Hematopoietic multipotent progenitor cell (in vitro differentiated cells): ENCODE measurements at places on chromosomes 12 and 14.

GRCh38 chr14:56280843-56281242 lies 162.6 kb downstream of the PELI2 start:
- no peak for DNase-seq

DNA sequence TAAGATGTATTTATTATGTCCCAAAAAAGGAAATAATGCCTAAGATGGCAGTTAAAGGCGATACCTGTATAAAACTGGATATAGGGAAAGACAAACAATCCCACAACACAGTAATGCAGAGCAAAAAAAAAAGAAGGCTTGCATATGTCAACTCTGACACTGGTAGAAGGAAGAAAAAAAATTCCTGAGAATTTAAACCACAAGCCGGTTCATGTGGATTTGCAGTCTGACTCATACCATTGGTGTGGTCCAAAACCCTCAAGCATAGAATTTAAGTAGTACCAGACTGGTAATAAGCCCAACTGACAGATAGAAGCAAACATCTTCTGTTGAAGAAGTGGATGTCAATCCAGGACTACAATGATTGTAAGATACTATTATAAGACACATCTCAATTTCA lies 7.2 kb downstream of the DNAI7 start:
- DNase-seq, result no peak

- DNase-seq, result no peak
These were observed 67.2 kb downstream of the TTC9 start for GRCh38 chr14:70708717-70709570.

- DNase-seq, result no peak
These were observed 1359.6 kb downstream of the FSCB start for GRCh38 chr14:43147485-43147884.

GRCh38 chr12:125152463-125152862 lies 87.2 kb downstream of the AACS start:
- no peak for DNase-seq

- DNase-seq, result no peak
These were observed 601.4 kb downstream of the C12orf50 start for GRCh38 chr12:87427770-87428169.

DNA sequence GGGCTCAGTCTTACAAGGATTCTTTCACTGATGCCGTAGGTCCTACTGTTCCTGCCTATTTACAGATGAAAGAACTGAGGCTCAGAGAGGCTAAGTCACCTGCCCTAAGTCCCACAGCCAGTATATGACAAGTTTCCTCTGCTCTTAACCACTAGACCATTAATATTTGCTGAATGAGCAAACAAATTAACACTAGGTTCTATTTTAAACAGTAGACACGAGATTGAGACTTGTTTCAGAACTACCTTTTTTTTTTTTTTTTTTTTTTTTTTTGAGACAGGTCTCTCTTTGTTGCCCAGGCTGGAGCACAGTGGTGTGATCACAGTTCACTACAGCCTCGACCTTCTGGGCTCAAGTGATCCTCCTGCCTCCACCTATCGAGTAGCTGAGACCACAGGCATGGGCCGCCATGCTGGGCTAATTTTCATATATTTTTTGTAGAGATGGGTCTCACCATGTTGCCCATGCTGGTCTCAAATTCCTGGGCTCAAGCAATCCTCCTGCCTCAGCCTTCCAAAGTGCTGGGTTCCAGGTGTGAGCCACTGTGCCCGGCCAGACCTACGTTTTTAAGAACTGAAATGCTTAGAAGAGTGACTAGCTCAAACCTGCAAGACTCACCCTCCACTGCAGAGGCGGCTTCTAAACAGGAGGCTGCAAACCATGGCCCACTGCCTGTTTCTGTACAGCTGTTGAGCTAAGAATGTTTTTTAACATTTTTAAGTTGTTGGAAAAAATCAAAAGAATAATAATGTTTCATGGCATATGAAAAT lies 12.9 kb downstream of the SYNE3 start:
- DNase-seq, result no peak

DNA sequence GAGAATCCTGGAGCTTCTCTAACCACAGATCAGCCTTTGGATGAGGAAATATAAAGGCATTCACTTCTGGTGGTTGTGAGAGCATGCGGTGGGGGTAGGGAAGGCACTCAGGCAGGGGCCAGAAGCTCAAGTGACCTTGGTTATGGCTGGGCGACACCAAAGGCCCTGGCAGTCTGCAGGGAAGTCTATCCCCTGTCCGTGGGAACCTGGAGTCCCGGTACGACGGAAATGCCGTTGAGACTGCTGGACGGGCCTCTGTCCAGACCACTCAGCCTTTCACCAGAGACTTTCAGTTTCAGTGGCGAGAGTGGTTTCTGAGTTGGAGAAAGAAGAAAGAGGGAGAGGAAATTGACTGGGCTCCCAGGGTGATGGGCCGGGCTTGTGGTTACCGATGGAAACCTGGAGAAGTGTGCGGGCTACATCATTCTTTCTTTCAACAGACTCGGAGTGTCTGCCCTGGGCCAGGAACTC lies 20.9 kb downstream of the ISCA2 start:
- no peak for DNase-seq

GRCh38 chr12:8629486-8630033 lies 16.9 kb upstream of the AICDA start:
- no peak for DNase-seq
